ENCODE measurements at places on chromosomes 7 and 10.

GRCh38 chr10:22682237-22683139 is 31.9 kb downstream of the PIP4K2A start:
- peak; percentile 88 for DNase-seq

DNA sequence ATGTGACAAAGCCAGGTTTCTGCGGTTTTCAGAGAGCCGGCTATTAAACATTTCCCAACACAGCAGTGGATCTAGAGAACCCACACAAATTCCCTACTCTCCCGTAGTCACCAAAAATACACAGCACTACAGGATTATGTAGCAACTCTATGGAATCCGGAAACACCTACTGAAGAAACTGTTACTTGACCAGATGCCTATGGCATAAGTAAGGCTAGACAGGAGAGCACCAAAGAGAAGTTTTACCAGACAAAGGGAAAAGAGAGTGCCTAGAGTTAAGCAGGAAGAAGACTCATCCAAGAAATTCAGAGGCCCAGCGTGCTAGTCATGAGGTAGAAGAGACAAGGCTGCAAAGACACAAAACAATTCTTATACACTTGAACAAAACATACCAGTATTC is 321.1 kb downstream of the PARD3 start:
- no peak for DNase-seq

- no peak for DNase-seq
These were observed 3.7 kb upstream of the NANOS1 start for GRCh38 chr10:119025776-119026175.

GRCh38 chr7:70585071-70585470 is 546.9 kb upstream of the GALNT17 start:
- no peak for DNase-seq
